Mesenteric fat pad (tissue), 1 donor: ENCODE measurements at places on chromosomes 6 and 20. TPM values are rescaled to one million over a fixed set of nuclear protein-coding genes. Genes with fewer than 3 reads are reported as not detected.

- DNase-seq = no peak
Measured at GRCh38 chr6:157860505-157860991, 37.5 kb downstream of the SNX9 start.

- no peak for DNase-seq
Measured at GRCh38 chr20:63829603-63829944, 1.5 kb downstream of the ZBTB46 start.

DNA sequence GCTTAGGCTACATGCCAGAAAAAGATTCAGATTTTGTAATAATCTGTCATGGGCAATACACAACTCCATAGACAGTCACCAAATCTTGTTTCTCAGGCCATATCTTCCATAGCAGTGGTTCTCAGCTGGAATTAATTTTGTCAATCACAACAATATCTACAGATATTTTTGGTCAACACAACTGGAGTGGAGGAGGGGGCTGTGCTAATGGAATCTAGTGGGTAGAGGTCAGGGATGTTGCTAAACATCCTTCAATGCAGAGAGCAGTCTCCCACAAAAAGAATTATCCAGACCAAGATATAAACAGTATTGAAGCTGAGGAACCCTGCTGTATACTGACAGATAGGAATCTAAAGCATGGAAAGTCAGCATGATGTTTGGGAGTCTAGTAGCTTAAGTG is 174.6 kb downstream of the UBE3D start:
- DNase-seq = no peak

DNA sequence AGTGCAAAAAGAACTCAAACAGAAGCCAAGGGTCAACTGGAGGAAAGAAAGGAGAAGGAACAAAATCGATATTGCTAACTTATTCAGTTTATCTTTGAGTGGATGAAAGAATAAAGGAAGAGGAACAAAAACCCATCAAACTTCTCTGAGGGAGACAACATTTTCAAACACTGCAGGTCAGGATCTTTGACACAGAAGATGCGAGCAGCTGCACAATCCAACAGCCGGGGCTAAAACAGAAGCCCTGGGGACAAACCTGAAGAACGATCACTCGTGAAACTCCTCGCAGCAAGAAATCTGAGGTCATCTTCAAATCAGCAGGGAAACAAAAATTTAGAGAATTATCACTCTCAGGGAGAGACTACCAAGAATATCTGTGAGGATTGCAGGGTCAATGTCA is 14.2 kb downstream of the SLC23A2 start:
- DNase-seq = peak; percentile 18

GRCh38 chr20:34997774-34998173 is 42.1 kb downstream of the MYH7B start:
- no peak for DNase-seq

DNA sequence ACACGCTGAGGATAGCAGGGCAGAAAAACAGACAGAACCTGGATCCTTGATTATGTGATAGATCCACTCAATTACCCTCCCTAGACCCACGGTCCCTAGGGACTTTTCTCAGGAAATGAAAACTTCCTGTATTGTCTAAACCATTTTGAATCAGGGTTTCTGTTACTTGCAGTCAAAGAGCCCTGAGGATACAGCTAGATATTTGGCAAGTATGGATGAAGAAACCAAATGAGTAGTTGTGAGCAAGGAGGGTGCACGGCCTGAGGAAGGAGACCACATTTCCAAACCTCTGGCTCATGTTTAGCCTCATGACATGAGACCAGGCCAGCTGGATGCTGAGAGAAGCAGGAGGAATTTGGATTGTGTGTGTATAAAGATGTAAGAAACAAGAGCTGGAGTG is 91.6 kb downstream of the MRPL14 start:
- DNase-seq = peak; percentile 16

DNA sequence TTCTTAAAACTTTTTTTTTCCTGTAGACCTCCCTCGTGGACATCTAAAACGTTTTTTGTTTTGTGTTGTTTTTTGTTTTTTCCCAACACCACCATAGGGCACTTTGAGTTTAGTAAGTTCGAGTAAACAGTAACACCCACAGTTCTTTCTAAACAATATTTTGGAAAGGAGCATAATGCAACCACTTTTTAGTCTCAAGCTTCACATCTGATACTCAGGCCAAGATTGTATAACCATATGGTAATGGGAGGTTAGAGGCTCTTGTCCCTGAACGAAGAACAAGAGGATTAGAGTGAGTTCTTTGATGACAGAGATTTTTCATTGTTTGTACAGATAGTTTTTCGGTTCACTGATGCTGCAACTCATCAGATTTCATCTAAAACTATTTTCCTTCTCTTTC is 144.6 kb downstream of the MTHFD1L start:
- DNase-seq = no peak

GRCh38 chr6:6972456-6972855 is 135.3 kb upstream of the RREB1 start:
- DNase-seq = no peak

GRCh38 chr20:60579941-60580515 is 621.8 kb downstream of the CDH26 start:
- no peak for DNase-seq

DNA sequence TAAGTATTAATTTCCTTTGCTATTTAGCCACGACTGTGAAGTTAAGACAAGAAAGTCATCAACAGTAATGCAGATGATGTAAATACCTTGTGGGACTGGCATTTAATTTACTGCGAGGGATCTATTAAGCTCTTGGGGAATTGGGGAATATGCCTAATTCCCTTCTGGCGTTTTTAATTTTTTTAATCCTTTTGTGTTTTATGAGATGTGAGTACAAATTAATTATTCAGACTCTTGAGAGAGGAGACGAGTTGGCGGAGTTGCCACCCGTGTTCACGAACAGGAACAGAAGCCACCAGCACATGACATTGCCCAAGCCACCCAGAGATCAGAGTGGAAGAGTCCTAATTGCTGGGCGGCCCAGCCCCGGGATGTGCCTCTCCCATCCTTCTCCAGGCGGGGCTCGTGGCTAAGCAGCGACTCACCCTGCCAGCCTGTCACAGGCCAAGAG is 533 bp upstream of the CRYBG1 start:
- DNase-seq = no peak

GRCh38 chr6:159249752-159250151 is 80.6 kb downstream of the FNDC1 start:
- DNase-seq = no peak

DNA sequence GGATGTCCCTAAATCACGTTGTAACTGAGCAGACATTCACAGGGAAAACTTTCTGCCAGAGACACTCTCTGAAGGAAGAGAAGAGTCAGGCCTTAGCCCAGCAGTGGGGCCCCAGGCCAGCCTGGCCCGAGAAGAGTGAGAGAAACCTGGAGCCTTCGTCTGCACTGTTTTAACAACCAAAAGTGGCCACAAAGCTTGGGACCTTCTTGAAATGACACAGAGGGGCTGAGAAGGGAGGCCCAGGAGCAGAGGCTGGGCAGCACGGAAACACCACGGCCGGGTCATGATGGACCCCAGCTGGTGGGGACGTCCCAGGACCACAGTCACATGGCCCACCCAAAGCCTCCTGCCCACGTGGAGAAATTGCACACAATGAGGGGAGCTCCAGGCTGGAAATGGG is 126.8 kb upstream of the THBS2 start:
- DNase-seq = no peak

Gene ZNF133
- total RNA-seq = 12.4 TPM

Gene TM9SF4
- total RNA-seq = 40.6 TPM

Gene CENPW
- total RNA-seq = 4.3 TPM
